Spinal cord (tissue), 10 donors: ENCODE measurements at places on chromosomes 3 and 15. TPM values are rescaled to one million over a fixed set of nuclear protein-coding genes. Genes with fewer than 3 reads are reported as not detected.

- DNase-seq: no peak
Measured at GRCh38 chr3:183823963-183824362, 1.4 kb downstream of the MAP6D1 start.

DNA sequence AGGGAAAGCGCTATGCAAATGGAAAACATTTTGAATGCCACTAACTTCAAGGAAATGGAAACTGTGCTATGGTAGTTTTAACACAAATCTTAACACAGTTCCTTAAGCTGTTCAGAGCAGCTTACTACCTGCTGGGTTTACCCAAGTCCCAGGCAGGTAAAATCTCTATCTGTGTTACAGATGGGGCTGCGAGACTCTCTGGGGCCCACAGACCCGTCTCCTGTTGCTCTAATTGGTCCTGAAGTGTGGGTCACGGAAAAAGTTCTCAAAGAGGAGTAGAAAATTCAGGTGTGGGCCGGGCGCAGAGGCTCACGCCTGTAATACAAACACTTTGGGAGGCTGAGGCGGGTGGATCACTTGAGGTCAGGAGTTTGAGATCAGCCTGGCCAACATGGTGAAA lies 16.9 kb upstream of the ZFYVE19 start:
- DNase-seq: no peak

DNA sequence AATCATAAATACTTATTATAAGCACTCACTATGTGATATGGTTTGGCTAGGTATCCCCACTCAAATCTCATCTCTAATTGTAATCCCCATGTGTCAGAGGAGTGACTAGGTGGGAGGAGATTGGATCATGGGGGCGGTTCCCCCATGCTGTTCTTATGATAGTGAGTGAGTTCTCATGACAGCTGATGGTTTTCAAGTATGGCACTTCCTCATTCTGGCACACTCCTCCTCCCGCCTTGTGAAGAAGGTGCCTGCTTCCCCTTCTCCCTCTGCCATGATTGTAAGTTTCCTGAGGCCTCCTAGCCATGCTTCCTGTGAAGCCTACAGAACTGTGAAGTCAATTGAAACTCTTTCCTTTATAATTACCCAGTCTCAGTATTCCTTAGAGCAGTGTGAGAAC lies 53.3 kb upstream of the CHMP2B start:
- DNase-seq: no peak

DNA sequence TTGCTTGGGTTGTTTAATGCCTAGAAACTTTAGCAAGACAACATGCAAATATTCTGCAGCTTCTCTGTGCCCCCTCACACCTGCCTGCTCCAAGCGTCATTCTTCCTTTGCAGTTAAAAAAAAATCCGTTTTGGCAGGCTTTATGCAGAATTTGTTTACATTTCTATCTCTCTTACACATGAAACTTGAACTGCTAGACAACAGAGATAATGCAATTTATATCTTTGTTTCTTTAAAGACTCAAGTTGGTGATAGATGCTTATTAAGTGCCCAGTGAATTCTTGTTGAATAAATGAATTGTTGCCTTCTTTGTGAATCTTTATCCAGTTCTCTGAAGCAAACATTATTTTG lies 53.2 kb downstream of the CHST2 start:
- no peak for DNase-seq

DNA sequence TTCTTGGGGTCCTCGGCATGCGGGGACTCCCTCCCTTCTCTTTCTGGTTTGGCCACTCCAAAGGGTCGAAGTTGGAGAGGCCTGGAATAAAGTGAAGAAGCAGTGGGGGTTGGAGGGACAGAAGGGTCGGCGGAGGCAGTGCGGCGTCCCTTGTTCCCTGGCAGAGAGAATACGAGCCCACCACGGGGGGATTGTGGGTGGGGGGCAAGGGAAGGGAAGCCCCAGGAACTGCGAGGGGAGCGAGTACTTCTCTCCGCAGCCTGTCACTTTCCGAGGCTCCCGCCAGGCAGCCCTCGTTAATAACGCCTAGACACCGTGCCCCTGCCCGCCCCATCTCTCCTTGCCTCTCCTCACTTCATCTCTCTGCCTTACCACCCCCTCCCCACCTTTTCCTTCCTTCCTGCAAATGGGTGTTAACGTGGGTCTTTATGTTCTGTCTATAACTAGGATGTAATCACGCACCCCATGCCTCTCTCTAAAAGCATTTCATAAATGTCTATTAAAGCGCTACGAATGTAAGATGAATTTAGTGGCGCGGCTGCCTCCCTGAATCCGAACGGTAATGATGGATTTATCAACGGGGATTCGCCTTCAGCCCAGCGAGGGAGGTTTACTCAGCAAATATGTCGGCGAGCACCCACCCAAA lies 13.7 kb downstream of the NR2F2 start:
- no peak for DNase-seq

- DNase-seq: no peak
Measured at GRCh38 chr3:150544726-150545125, 1.6 kb downstream of the SERP1 start.

DNA sequence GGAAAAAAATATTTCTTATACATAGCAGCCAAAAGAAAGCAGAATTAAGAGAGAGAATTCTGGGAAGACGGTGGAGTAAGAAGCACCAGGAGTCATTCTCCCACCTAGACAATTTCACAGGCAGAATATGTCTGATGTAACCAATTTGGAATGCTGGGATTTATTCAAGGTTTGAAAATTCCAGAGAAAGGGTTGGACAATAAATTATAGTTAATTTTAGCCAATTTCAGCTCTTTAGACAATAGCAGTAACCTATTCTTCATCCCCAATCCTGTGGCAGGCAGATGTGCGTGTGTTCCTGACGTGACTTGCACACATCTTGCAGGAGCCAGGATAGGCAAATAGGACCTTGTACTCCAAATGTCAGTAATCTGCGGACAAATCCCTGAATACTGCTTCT lies 541.0 kb upstream of the NAALADL2 start:
- DNase-seq: no peak

GRCh38 chr15:76006136-76006778 lies 6.0 kb downstream of the NRG4 start:
- no peak for DNase-seq

GRCh38 chr3:123026565-123027291 lies 835 bp downstream of the SEMA5B start:
- no peak for DNase-seq

DNA sequence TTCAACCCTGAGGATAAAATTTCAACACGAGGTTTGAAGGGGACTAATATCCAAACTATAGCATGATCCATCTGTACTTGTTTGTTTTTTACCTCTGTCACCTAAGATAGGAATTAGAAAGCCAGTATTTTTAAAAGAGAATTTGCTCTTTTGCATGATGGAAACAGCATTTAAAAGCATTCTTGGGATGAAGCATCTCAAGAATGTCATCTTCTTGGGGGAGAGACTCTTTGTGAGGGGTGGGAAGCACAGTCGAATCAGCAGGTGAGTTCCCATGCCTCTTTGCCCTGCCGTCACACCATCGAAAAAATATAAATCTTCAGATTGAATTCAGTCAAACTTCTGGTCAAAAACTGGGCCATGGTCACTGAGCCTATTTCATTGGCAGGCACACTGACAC lies 55.3 kb upstream of the BCHE start:
- DNase-seq: no peak

GRCh38 chr3:77915336-77915735 lies 875.4 kb downstream of the ROBO2 start:
- peak; percentile 78 for DNase-seq

DNA sequence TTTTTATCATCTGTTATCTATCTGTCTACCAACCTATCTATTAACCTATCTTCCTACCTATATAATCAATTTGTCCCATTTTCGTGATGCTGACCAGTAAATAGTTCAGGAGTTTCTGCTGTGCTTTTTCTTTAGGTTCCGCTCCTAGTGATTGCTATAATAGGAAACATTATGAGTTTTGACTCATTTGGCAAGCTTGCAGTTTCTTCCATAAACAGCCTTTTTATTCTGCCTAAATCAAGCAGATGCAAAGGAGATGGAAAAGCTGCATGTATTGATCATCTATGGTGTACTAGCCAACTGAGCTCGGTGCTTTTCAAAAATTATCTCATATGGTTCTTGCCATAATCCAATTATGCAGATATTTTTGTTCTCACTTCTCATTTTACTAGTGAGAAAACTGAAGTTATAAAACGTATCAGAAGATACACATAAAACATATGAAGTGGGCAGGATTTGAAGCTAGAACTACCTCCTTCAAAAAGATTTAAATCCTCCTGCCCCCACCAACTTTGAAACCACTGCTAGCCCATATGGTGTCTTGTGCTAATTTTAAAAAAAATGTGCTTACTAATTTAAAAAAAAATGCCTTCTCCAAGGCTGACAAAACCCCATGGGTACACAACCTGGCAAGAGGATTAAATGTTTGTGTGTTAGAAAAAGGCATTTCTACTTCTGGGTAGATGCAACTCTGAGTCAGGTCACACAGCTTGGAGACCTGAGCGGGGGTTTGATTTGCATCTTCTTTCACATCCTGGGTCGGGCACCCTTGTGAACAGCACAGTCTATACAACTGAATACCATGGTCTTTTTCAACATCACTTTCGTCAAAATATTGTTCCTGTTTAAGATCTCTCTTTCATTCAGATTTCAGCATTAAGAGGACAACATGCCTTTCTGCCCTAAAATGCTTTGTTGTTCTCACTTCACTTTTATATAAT lies 267.0 kb downstream of the CHL1 start:
- no peak for DNase-seq

DNA sequence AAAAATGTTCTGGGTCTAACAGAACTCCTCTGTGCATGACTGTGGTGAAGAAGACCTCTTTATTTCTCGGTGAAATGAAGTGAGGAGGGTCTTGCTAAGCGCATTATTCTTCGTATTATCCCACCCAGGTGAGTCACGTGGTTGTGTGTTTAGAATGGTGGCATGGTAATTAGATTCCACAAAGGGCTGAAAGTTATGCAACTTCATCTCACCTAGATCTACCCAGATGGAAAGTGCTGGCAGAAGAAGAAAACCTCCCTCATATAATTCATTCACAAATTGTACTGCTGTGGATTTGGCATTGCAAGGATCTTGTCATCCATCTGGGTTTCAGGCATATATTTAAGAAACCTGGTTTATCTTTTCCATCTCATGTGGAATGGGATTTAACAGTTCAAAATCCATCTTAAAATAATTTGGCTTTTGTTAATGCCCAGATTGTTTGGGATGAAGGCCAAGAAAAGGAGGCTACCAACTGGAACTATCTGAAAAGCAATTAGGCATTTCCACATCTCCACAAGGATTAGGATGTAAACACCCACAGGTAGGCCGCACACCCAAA lies 175.3 kb downstream of the PLCL2 start:
- DNase-seq: peak; percentile 75

DNA sequence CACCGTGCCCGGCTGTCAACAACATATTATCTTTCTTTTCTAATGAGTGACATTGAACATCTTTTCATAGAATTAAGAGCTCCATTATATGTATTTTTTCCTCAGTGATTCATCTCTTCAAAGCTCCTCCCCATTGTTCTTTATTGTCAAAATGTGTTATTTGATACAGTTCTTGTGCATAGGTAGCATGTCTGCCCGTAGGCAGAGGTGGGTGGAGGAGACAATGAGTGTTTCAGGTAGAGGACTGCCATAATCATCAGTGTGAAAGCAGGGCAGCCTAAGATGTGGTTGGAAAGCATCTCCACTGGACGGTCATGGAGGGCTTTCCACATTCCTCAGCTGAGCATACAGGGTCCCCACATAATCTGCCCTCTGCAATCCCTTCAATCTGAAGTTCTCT lies 452.0 kb upstream of the MCTP2 start:
- no peak for DNase-seq

DNA sequence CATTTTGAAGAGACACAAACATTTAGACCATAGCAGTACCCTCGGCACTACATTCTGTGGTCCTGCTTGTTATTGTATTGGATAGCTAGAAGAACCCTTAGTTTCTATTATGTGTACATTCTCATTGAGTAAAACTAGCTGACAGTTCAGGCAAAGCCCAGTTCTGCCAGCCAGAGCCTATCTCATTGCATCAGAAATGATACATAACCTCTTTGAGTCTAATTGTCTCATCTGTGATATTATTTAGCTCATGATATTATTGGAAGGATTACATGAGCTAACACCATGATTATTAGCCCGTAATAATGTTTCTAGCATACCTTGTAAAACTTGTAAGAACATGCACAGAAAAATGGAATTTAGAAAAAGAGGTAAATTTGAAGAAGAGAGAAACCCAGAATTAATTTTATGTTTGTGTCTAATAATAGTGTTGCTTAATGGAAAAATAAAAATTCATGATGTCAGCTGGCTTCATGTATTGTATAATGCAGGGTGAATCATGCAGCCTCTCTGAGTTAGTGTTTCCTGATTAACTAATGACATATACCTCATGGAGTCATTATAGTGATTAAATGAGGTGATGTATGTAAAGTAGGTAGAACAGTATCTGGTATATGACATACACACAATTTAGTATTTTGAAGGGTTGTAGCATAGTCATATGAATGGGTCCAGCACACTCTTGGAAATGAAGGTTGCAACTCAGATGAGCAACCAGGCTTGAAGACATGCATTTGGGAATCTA lies 339.4 kb upstream of the GRM7 start:
- no peak for DNase-seq

DNA sequence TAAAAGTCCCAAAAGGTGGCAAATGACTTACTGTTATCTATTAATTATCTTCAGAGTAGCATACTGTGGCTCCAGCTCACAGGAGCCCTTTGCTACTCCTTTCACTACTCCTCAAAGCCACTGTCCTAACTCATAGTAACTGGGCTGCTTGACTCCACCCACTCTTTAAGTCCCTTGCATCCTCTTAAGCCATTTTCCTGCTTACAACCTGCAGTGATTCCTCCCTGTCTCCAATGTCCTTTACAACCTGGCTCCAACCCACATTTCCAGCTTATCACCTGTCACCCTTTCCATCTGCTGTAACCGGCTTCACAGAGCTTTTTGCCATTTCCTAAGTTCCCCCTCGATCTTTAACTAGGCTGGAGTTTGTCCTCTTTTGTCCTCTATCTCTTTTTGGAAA lies 388.1 kb downstream of the FGF12 start:
- no peak for DNase-seq

DNA sequence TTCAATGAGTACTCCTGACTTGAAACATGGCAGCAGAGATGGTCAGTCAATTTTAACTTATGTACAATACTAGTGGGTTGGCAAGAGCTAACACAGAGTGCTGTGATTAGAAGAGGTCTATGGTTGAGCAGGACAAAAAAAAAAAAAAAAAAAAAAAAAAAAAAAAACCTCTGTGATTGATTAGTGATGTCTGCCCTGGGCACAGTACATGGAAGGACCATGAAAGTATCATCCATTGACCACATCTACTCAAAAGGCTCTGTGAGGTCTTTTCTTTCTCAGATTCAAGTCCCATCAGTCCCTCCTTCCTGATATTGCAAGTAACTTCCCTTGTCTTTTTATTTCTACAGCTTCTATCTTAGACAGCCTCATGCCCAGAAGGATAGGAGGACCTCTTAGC lies 59.6 kb downstream of the NTRK3 start:
- DNase-seq: no peak

Gene CCR9
- 2.0 TPM for total RNA-seq

Gene ABHD5
- 28.9 TPM for total RNA-seq

Gene CHRNB4
- total RNA-seq: 1.4 TPM

Gene C3orf70
- total RNA-seq: 37.7 TPM

Gene PLA2G4F
- total RNA-seq: not detected

Gene CPN2
- total RNA-seq: not detected

Gene DAPK2
- 6.6 TPM for total RNA-seq

Gene SRGAP3
- total RNA-seq: 59.6 TPM

Gene ARL14
- total RNA-seq: not detected

Gene ZNF620
- total RNA-seq: 10.5 TPM

Gene TMEM108
- total RNA-seq: 6.6 TPM

Gene SLC2A2
- total RNA-seq: 0.28 TPM

Gene IGSF10
- 13.1 TPM for total RNA-seq
